Cardiac septum (tissue), 1 donor: ENCODE measurements at places on chromosomes 5 and 9.

DNA sequence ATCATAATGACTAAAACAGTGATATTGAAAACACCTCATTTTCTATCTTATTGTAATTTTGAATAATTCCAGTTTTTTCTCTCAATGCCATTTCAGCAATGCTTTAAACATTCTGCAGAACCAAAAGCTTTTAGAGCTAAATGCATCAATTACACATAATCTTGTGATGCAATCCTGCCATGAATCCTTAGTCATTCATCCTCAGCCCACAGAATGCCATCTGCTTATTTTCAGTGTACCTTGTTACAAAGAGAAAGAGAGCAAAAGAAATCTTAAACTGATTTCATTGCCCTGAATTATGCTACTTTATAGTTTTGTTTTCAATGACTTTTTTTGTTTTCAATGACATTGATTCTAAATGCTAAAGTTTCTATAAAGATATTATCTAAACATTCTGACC lies 1234.8 kb upstream of the C9orf72 start:
- DNase-seq: no peak

GRCh38 chr5:146467760-146468159 lies 20.6 kb downstream of the TCERG1 start:
- no peak for DNase-seq

- no peak for DNase-seq
These were observed 52.9 kb upstream of the CD180 start for GRCh38 chr5:67249590-67249895.

DNA sequence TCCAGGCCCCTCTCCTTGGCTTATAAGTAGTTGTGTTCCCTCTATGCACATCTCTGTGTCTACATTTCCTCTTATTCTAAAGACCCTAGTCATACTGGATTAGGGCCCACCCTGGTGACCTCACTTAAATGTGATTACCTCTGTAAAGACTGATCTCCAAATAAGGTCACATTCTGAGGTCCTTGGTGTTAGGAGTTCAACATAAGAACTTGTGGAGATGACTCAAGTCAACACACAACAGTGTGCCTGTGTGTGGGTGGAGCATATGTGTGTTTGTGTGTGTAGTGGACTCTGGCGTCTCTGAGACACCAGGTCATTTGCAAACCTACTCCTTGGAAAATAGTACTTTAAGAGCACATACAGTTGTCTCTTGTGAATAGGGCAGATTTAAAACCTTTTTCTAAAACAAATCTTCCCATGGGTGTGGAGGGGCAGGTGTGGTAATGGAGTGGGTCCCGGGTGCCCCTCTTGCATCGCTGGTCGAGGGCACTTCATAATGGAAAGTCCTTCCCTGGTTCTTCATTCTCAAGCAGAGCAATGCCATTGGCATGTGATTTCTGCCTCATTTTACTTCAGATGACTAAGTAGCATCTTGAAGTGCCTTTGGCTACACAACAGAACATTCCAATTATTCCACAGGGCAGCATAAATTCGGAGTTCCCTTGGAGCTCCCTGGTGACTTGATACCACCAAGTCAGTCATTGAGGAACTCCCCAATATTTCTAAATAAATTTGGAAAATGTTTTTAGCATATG lies 84.4 kb downstream of the C9orf152 start:
- no peak for DNase-seq

DNA sequence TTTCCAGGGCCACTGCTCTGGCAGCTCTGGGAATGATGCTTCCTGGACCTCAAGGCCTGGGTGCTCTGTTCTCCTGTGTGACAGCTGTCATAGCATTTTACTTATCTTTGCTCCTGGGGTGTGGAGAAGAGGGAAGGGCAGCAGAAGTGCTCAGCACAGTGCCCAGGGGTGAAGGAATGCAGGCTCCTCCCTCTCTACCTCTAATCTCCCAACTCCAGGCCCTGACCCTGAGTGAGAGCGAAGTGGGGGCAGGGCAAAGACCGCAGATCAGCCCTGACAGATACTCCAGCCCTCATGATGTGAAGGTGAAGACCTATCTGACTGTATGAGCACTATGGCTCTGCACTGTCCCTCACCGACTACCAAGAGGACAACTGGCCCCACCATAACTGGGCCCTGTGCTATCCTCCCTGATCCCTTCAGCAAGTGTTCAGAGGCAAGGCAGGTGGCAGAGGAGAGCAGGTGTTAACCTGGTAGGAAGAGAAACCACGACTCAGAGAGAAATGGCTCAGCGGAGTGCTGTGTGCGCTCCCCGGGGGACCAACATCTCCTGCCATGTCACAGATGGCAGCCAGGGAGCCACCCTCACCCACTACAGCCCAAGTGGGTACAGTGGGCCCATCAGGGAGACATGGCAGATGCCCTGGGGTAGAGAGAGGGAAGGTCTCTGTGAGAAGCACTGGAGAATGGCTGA lies 16.8 kb downstream of the ACSL6 start:
- DNase-seq: no peak

- no peak for DNase-seq
These were observed 5.1 kb downstream of the TLN1 start for GRCh38 chr9:35726931-35727330.

DNA sequence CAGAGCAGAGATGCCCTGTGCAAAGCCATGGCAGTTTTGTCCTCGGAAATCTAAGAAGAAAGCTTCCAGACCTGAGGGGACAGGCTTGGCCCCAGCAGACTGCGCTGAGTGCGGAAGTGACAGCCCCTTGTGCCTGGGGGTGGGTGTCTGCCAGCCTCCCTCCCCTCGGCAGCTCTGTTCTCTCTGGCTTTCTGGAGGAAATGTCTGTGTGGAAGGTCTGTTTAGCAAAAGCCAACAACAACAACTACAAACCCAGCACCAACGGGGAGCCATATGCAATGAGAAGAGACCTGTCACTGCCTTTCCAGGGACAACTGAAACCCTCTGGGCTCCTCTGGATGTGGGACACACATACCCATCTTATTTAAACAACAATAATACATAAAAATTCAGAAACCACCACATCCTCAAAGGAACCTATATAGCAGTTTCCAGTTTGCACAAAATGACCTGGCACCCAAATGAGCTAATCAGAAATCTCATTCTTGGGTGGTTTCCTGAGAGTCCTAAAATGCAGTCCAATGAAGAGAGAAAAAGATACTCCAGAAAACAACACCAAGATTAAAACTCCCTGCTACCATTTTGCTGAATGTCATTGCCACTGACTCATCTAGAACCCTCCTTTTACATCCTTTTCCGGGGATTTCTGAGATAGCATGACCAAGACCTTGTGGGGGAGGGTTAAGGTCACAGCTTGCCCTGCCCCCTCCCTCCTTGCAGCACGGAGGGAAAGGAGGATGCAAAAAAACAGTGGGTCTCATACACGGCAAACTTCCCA lies 97.7 kb downstream of the AK8 start:
- no peak for DNase-seq

DNA sequence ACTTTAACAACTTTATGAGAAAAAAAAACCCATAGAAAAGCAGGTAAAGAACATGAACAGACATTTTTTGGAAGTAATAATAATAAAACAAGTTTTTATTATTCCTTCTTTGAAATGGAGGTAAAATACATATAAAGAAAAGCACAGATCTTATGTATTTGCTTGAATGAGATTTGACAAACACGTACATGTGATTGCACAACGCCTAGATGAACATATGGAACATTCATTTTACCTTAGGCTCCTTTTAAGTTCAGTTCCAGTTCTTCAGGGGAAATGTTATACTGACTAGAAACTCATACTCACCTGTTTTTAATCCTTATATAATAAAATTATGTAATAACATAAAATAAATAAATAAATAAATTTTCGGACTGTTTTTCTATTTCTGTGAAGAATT lies 61.8 kb downstream of the GGTA1 start:
- no peak for DNase-seq

GRCh38 chr5:135040333-135041144 lies 6.5 kb upstream of the PITX1 start:
- no peak for DNase-seq

GRCh38 chr5:137395011-137395755 lies 103.9 kb downstream of the SPOCK1 start:
- no peak for DNase-seq

DNA sequence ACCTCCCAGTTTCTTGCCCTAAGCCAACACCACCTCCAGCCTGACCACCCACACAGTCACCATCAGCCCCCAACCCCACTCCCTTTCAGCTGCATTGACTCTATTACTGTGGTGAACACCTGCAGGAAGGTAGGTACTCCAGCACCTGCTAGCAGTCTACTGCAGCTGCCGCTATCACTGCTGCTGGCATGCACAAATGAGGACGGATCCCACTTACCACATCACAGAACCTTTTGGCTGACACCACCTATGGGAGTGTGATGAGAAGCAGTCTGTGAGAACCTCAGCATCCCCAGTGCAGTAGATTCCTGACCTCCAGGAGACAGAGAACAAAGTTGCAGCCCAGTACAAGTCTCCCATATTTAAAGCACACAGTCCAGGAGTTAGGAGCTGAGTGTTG lies 71.9 kb downstream of the ANXA1 start:
- no peak for DNase-seq

- no peak for DNase-seq
These were observed 70.5 kb upstream of the LRRTM2 start for GRCh38 chr5:138945421-138946240.

DNA sequence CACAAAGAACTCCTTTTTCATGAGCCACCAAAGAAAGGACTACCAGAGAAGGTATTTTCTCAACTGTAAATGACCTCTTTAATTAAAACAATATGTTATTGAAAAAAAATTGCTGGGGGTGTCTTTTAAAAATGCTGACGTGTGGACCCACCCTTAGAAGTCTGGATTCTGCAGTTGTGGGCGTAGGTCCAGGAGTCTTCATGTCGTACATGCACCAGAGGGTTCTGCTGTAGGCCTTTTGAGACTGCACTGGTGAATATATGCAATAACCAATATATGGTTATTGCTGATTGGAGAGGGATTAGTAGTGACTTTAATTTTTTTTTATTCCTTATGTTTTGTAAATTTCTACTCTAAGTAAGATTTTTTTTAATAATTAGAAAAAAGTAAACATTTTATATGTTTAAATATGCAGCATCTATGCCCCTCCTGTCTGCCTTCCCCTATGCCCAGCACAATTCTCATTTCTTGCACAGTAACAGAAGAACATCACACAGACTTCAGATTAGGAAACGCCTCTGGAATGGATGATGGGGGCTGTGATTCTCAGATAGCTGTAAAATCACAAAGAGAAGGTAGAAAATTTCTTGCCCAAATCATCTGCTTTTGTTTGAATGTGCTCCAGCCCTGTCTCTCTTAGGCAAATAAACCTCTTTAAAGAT lies 102.0 kb downstream of the PTTG1 start:
- DNase-seq: no peak

DNA sequence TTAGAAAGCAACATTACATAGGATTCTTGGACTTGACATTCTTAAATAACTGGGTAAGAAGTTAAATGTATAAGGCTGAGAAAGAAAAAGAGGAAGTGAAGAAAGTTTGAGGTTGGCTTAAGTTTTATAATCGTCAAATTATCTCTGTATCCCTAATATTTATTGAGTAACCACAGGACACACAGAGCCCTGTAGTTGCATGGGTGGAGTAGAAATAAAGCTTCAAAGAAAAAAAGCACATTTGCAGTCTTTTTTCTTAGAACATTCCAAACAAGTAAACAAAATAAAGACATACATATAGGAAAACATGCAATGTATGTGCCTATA lies 137.0 kb downstream of the CCDC192 start:
- no peak for DNase-seq

DNA sequence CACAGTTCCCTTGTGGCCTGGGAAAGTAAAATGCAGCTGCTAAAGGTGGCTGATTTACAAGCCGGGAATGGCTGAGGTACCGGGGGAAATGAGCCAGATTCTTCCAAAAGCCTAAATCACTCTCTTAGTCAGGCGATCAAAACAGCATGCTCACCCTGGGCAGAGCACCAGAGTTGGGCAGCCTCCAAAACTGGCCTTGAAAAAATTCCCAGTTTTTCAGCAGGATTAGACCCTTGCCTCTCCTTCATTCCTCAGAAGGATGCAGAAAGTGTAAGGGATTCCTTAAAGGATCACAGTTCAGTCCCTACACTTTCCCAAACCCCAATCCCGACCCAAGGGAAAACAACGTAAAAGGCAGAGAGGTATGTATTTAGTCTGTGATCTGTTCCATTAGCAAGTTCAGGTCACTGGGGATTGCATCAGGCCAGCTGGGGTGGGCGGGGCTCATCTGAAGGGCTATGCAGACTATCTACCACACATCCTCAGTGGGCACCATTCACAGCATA lies 16.9 kb downstream of the TMEM174 start:
- no peak for DNase-seq

GRCh38 chr9:129828051-129828450 lies 4.1 kb upstream of the TOR1A start:
- no peak for DNase-seq

DNA sequence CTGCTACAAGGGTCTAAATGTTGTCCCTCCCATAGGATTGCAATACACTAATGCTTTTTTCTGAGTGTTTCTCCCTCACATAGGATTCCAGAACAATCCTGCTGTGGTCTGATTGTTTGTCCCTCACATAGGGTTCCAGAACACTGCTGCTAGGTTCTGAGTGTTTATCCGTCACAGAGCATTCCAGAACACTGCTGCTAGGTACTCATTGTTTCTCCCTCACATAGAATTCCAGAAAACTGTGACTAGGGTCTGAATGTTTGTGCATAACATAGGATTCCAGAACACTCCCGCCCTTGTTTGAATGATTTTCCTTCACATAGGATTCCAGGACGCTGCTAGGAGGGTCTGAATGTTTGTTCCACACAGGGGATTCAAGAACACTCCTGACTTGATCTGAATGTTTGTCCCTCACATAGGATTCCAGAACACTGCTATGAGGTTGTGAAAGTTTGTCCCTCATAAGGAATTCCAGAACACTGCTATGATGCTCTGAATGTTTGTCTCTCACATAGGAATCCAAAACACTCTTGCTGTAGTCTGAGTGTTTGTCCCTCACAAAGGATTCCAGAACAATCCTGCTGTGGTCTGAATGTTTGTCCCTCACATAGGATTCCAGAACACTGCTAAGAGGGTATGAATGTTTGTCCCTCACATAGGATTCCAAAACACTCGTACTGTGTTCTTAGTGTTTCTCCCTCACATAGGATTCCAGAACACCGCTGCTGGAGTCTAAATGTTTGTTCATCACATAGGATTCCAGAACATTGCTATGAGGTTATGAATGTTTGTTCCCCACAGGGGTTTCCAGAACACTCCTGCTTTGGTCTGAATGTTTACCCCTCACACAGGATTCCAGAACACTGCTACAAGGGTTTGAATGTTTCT lies 213.5 kb downstream of the FOXD4L6 start:
- no peak for DNase-seq

DNA sequence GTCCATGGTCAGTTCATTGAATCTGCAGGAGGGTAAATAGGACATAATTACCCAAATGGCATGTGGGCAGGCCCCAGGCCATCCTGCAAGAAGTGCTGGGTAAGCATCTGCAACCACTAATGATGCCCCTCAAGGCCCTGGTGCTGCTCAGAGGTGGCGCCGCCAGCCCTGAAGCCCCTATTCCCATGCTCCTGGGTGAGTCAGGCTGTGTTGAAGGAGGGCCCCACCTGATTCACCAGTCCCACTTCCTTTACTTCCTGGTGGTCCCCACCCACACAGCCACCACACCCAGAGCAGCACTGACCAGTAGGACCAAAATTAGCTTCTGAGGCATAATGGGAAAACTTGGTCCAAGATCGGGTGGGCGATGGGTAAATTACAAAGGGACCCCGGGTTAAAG lies 120.4 kb upstream of the SPRY4 start:
- no peak for DNase-seq

- no peak for DNase-seq
These were observed 20.7 kb downstream of the NLN start for GRCh38 chr5:65742565-65743231.

- DNase-seq: no peak
These were observed 287.0 kb upstream of the TMEM161B start for GRCh38 chr5:88555674-88556073.

GRCh38 chr9:89869793-89870580 lies 265.2 kb downstream of the GADD45G start:
- peak; percentile 49 for DNase-seq
